Activated CD4-positive, alpha-beta T cell treated with anti-CD3 and anti-CD28 coated beads for 48 hours (primary cell): ENCODE measurements at places on chromosomes 3 and 15.

DNA sequence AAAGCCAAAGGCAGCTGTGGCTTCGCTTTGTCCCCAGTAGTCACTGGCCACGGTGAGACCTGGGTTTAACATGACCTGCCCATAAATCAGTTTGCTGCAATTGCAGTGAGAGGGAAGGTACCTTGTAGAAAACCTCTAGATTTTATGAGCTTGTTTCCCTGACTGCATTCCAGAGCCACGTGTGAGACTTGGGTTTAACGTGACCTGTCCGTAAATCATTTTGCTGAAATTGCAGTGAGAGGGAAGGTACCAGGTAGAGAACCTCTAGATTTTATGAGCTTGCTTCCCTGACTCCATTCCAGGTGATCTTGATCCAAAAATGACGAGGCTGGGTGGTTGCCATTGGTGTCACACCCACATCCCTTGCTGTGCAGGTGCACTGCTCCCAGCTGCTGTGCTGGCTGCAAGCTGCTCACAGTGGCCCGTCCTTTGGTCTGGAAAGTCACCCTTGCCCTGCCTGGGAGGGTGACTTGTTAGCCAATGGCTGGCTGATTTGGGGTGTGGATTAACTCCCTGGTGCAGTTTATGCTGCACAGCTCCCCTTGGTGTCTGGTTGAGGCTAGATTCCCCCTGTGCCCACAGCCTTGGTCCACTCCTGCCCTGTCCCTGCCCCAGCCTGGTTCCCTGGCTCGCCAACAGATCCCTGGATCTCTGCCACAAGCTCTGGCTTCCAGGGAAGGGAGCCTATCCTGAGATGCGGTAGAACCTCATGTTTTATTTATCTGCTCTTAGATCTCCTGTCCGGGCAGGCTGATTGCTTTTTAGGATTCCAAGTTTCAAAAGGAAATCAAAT is 192.7 kb upstream of the CTDSPL start:
- DNase-seq: no peak

DNA sequence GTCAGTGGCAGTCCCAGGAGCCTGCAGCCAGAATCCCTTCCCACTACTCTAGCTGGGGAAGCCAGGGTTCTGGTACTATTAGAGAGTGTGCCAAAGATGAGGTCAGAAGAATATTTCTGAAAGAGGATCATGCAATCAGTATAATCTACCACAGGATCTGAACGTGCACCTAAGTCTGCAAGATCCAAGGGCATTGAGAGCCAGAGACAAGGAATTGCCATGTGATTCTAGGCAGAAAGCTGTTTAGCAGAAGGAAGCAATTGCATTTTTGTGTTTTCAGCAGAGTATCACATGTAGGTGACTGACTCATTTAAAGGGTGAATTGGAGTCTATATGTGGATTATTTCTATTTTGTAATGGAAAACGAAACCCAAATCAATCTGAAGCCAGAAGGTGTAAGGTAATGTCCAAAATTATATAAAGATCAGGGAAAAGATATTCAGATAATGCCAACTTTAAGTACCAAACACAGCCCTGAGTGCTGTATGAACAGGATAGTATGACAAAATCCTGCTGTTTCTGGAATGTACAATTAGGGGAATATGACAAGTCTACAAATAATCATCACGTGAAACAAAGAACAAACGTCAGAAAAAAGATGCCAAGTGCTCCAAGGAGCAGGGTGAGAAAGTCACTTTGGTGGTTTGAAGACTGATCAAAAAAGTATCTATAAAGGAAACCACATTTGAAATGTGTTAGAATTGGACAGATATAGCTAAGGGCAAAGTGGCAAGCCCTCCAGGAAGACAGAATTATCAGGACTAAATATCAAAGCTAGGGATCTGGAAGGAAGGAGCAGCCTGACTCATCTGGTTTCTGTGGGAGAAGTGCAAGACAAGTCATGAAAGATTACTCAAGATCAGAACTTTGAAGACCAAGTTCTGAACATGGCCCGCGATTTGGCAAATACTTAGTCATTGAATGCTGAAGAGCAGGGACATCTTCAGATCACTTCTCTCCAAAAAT is 1036.6 kb downstream of the NTRK3 start:
- no peak for DNase-seq

GRCh38 chr15:100806157-100806556 is 73.5 kb upstream of the ALDH1A3 start:
- no peak for DNase-seq

GRCh38 chr3:64799606-64800005 is 111.8 kb upstream of the ADAMTS9 start:
- DNase-seq: no peak

DNA sequence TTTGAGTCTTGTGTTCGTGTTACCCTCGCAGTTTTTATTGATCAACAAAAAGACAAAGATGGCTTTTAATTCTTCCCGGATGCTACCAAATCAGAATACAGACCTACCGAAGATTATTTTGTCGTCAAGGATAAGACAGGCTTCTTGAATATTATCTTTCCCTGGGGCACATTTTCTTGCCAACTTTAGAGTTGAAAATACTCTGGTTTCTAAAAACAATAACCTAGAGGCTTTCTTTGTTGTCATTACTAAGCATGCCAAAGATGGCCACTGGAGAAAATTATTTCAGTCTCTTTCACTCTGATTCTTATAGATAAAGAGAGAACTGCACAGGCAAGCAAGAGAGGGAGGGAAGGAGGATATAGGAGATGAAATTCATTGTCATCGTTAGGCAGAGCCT is 33.9 kb downstream of the OXNAD1 start:
- no peak for DNase-seq

DNA sequence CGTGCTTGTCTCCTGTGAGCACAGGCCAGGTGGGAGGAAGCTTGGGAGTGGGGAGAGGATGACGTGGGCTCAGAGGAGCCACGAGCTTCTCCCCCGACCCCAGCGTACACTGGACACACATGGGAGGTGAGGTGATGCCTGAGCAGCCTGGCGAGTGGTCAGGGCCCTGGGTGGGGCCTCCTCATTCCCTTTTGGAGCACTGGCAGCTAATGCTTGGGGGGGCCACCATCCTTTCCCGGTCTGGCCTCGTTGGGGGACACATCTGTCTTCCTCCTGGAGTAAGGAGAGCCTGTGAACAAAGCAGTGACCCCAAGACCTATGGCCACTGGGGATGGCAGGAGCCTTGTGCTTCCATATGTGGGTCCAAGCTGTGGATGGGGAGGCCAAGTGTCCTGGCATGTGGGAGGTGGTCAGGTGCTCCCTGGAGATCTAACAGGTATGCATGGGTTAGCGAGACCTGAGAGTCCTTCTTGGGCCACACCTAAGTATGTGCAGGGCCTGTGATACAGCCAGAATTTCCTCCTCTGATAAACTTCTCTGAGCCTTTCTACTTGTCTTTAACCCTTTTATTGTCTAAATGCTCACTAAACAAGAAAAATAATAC is 9.5 kb downstream of the KLF13 start:
- no peak for DNase-seq

GRCh38 chr15:90818251-90819210 is 49.9 kb upstream of the FURIN start:
- peak; percentile 60 for DNase-seq

- DNase-seq: no peak
Observed at GRCh38 chr3:89586676-89587075, 479.3 kb downstream of the EPHA3 start.

- DNase-seq: no peak
Observed at GRCh38 chr15:98980899-98981228, 26.7 kb downstream of the PGPEP1L start.

DNA sequence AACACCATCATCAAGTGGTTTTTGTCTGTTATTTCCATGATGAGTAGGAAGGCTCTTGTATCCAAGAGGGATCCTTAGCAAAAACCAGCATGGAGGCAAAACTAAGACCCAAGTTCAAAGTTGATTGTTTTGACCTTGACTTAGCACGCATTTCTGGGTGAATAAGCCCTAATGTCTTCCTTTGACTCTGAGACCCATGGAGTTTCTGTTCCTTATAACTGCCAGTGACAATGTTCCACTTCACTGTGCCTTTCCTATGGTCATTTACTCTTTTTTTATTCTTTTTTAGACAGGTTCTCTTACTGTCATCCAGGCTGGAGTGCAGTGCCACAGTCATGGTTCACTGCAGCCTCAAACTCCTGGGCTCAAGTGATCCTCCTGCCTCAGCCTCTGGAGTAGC is 118.2 kb upstream of the MRPL3 start:
- no peak for DNase-seq

- DNase-seq: no peak
Observed at GRCh38 chr3:194103983-194104751, 31.8 kb upstream of the HES1 start.

- no peak for DNase-seq
Observed at GRCh38 chr15:64422697-64423096, 35.1 kb downstream of the TRIP4 start.

DNA sequence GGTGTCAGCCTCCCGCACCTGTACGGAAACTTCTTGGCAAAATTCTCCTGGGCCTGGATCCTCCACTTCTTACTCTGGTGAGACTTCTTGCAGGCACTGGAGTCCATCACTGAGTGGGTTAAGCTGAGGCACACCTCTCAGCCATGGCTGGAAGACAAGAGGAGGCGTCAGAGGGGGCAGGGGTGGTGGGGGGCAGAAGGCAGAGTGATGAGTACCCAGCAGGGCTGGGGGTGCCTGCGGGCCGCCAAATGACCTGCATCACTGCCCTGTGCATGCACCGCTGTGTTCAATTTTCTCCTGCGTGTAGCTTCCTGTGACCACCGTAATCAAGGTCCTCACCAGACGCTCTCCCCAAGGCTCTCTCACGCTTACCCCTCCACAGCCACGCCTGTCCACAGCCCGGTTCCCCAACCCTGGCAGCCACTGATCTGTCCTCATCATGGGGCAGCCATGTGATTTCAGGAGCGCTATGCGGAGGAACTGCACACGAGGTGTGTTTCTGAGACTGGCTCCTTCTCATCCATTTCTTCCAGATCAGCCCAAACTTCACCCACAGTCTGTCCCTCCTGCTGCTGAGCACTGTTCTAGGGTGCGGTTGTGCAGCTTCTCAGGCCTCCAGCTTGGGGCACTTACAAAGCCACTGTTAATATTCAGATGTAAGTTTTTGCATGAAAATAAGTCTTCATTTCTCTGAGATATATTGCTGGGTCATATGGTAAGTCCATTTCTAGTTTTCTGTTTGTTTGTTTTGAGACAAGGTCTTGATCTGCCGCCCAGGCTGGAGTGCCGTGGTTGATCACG is 5.2 kb downstream of the C3orf22 start:
- no peak for DNase-seq

DNA sequence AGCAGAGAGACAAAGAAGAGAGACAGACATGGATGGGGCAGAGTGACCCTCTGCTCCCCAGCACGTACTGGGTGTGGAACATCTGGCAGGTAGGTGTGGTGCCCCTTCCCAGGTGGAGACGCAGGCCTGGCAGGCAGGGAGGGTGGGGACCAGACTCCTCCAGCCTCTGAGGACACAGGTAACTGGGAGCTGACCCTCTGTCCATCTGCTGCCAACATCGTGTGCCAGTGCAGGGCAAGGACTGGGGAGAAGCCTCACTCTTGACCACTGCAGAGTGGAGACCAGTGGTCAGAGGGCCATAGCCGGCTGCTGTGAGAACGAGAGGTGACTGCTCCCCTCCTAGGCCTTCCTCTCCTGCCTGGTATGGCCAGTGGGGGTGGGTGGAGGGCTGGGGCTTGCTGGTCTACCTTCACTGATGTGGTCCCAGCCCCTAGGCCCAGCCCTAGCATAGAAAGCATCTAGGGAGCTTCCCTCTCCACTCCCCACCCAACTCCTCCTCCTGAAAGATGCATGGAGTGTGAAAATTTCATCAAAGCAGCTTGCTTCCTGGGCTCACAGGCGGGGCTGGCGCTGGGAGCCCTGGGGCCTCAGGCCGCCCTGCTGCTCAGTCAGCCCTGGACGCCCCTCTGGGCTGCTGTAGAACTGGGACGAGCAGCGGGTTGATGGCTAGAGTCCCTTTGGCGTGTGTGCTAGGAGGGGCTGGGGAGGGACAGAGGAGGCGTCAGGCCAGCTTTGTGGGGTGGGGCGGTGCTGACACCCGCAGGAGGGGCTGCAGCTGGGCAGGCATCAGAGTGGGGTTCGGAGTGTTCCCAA is 90.3 kb downstream of the PLXNA1 start:
- no peak for DNase-seq

GRCh38 chr3:11668243-11669235 is 24.8 kb upstream of the VGLL4 start:
- DNase-seq: no peak

DNA sequence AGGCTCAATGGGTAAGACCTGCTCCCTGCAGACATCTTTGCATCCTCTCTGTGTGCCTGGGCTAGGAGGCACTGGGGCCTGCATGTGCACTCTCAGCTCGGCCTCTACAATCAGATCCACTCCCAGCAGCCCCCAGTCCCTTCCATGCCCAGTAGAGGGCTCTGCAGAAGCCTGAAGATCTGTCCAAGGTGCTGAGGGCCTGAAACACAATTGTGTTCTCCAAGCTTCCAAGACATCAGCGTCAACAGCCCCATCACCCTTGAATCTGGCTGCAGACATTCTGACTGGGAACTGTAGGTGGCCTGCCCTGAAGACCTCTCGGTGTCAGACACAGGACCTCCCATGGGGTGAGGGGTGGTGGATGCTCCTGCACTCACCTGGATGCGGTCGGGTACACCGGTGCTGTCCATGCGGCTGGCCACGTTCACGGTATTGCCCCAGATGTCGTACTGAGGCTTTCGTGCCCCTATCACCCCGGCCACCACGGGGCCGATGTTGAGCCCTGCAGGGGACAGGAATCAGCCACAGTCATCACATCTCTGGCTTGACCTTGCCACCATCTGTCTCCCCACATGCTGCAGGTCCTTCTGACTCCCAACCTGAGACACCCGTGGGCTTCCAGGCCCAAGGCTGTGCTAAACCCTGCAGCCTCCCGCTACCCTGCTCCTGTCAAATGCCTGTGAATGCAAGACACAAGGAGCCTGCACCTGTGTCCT is 84.7 kb downstream of the SEC22A start:
- peak; percentile 58 for DNase-seq
